ENCODE measurements at places on chromosomes 12 and 14. TPM values are rescaled to one million over a fixed set of nuclear protein-coding genes. Genes with fewer than 3 reads are reported as not detected.

GDF3 gene
- total RNA-seq, result not detected

LTBP2 gene
- total RNA-seq, result 210 TPM

KLRC1 gene
- total RNA-seq, result not detected

POLE gene
- total RNA-seq, result 26.3 TPM

KRT80 gene
- 0.32 TPM for total RNA-seq

REP15 gene
- 1.3 TPM for total RNA-seq

HOXC4 gene
- 1.6 TPM for total RNA-seq

PAH gene
- not detected for total RNA-seq

ZCRB1 gene
- 42.2 TPM for total RNA-seq

LBHD2 gene
- total RNA-seq, result not detected

TAS2R46 gene
- 4.2 TPM for total RNA-seq

RHOF gene
- total RNA-seq, result 9.0 TPM

RNFT2 gene
- total RNA-seq, result 7.3 TPM

GNB3 gene
- total RNA-seq, result 3.9 TPM

AICDA gene
- not detected for total RNA-seq

C3AR1 gene
- under 0.01 TPM for total RNA-seq

TEAD4 gene
- 22.5 TPM for total RNA-seq

LUM gene
- 603 TPM for total RNA-seq

MYH6 gene
- total RNA-seq, result not detected

VTI1B gene
- total RNA-seq, result 45.1 TPM

KRT79 gene
- total RNA-seq, result not detected

EML5 gene
- 0.86 TPM for total RNA-seq

CDCA3 gene
- 18.4 TPM for total RNA-seq

ABHD12B gene
- total RNA-seq, result not detected

Data from fibroblast of villous mesenchyme (primary cell).